H9 (cell line): ENCODE measurements at places on chromosomes 3 and 15. TPM values are rescaled to one million over a fixed set of nuclear protein-coding genes. Genes with fewer than 3 reads are reported as not detected.

- no peaks in the 10 kb centered on the region for H3K27me3 ChIP-seq
- H3K4me3 ChIP-seq: no peak overlapping the region
- H3K4me1 ChIP-seq: no peaks in the 10 kb centered on the region; the same call in none of the 2 replicates
- H3K36me3 ChIP-seq: peaks cover 10% of the 10 kb centered on the region
- no peak overlapping the region for H3K27ac ChIP-seq
Observed at GRCh38 chr15:40070608-40071218, 31.7 kb upstream of the SRP14 start.

GRCh38 chr3:2655229-2655701 lies 454.9 kb downstream of the IL5RA start:
- H3K4me1 ChIP-seq: peaks cover 10% of the 10 kb centered on the region; the same call in 1 of the 2 replicates
- H3K27me3 ChIP-seq: no peaks in the 10 kb centered on the region
- no peaks in the 10 kb centered on the region for H3K36me3 ChIP-seq
- no peak for DNase-seq
- no peak overlapping the region for H3K4me3 ChIP-seq

DNA sequence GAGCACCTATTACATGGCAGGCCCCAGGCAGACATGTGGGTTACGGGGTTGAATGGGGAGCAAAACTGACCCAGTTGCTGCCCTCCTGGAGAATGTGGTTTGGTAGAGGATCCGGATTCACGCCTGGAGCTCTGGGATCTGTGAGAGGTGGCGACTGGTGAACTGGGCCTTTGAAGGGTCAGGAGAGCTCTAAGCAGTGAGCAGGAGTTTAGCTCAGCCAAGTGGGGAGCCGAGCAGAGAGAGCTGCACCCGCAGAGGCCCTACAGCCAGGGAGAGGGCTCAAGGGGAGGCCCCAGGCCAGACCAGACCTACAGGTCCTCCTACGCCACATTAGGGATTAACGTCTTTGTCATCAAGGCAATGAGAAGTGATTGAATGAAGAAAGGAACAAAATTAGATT lies 179.8 kb upstream of the TLE3 start:
- no peaks in the 10 kb centered on the region for H3K36me3 ChIP-seq
- H3K27me3 ChIP-seq: no peaks in the 10 kb centered on the region
- no peaks in the 10 kb centered on the region for H3K4me1 ChIP-seq
- H3K4me3 ChIP-seq: no peak overlapping the region
- no peak for DNase-seq

Gene OSTN
- total RNA-seq: 0.07 and 0.09 TPM in 2 replicates

Gene UBP1
- 101 and 103 TPM in 2 replicates for total RNA-seq

DNA sequence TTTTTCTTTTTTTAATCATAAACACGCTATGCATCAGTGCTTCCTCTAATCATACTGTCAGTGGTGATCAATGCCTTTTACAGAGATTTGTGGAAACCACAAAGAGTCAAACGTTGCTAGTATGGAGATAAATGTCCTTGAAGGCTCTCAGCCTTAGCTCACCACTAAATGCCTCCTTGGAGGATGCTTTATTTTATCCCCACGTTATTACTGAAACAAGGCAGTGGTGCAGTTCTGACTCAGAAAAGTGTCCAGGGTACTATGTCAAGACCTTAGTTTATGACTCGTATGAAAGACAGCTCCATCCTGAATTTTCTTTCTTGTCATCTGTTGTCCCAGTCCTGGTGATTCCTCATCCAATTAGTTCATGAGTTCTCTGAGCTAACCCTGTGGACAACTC lies 1146.7 kb downstream of the IGSF11 start:
- no peak overlapping the region for H3K4me3 ChIP-seq
- H3K27me3 ChIP-seq: no peaks in the 10 kb centered on the region
- H3K27ac ChIP-seq: no peak overlapping the region
- no peaks in the 10 kb centered on the region; the same call in 1 of the 2 replicates for H3K4me1 ChIP-seq
- H3K36me3 ChIP-seq: no peaks in the 10 kb centered on the region

- H3K27me3 ChIP-seq: peaks cover 28% of the 10 kb centered on the region
- H3K27ac ChIP-seq: no peak within 1 kb of the TSS
- no peaks in the 10 kb centered on the region for H3K4me1 ChIP-seq
- no peaks in the 10 kb centered on the region; the same call in 2 of the 3 replicates for H3K36me3 ChIP-seq
Observed at GRCh38 chr15:100918690-100919480, at the start of gene LRRK1. Gene LRRK1 (plus strand): TSS chr15:100919357. CDS start chr15:100924633, 5,276 bp downstream.

DNA sequence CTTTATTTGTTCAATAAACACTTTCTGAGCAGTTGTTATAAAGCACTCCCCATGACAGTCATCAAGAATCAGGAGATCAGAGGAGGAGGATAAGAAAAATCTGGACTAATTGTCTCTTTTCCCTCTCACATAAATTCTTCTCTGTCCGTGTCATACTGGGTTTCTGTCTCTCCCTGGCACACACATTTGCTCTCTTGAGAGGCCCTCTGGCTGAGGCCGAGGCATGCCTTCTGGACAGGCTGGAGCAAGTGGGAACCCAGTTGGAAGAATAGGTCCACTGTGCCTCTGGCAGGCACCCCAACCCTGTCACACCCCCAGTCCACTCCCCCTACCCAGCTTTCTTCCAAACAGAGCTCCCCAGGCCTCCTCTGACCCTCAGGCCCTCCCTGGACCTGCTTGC lies 315.8 kb downstream of the UACA start:
- no peak overlapping the region for H3K27ac ChIP-seq
- H3K4me1 ChIP-seq: no peaks in the 10 kb centered on the region; the same call in 1 of the 2 replicates
- no peaks in the 10 kb centered on the region for H3K27me3 ChIP-seq
